ENCODE measurements at places on chromosomes 11 and 22. TPM values are rescaled to one million over a fixed set of nuclear protein-coding genes. Genes with fewer than 3 reads are reported as not detected.

GRCh38 chr11:6458352-6459098 lies 15.2 kb downstream of the TRIM3 start:
- no peak for DNase-seq

- DNase-seq = no peak
Measured at GRCh38 chr11:113465786-113466185, 9.4 kb downstream of the DRD2 start.

DNA sequence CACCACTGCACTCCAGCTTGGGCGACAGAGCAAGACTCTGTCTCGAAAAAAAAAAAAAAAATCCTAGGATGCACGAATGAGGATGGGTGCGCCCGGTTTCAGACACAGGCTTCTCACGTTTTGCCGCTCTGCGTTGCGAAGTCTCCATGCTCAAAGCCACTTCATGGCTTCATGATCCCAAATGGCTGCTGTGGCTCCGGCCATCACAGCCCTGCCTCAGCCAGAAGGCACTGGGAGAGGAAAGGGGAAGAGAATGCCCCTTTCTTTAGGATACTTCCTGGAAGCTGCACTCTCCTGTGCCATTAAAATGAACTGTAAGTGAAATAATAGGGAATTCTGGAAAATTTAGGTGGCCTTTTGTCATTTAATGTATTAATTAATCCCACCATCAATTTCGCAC lies 116.4 kb upstream of the ANO1 start:
- no peak for DNase-seq

DNA sequence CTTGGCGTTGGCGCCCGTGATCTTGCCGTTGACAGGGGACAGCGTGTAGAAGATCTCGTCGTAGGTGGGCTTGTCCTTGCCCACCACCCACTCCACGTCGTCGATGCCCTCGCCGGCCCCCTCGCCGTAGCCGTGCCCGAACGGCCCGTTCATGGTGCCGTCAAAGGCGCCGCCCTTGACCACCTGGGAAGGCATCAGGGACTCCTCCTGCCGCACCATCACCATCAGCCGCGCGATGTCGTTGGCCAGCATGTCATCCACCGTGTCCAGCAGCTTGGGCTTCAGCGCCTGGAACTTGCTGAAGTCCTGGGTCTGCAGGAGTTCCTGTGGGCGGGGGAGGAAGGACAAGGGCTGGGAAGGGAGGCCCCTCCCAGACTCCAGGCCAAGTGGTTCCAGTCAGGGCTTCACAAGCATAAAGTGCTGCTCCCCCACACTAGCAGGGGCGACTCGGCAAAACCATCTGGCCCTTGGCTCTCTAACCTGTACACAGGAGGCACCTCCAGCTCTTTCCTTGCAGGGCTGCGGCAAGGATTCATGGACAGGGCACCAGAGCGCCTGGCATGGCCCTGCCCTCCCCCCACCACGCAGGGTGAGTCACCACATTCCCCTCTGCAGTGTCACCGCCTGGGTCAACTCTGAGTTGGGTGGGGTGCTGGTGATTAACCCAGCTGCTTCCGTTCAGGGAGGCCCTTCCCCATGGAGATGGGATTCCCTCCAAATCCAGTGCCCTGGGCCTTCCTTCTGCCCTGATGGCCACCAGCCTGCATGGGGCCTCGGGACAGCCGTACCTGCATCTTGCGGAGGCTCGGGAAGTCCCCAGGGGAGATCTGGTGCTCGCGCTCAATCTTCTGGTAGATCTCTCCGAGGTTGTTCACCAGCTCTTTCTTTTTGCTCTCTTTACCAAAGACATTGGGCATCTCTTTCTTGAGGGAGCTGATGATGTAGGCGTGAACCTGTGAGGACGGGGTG lies 10.4 kb upstream of the CDC42BPG start:
- DNase-seq = peak; percentile 81

DNA sequence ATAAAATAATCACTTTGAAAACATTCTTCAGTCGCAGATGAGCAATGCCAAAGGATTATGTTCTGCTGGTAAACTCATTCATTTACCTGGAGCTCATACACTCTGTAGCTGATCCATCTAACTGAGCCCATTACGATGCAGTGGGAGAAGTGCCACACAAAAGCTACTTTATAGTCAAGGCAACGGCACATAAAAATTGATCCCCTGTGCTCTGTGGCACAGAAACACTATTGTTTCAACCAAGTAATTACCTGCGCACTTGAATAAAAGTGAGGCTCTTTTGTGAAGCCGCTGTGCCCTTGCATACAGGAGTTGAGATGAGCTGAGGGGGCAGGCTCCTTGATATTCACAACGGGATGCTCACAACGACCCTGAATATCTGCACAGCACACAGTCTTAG lies 7.2 kb downstream of the DKK3 start:
- DNase-seq = no peak

DNA sequence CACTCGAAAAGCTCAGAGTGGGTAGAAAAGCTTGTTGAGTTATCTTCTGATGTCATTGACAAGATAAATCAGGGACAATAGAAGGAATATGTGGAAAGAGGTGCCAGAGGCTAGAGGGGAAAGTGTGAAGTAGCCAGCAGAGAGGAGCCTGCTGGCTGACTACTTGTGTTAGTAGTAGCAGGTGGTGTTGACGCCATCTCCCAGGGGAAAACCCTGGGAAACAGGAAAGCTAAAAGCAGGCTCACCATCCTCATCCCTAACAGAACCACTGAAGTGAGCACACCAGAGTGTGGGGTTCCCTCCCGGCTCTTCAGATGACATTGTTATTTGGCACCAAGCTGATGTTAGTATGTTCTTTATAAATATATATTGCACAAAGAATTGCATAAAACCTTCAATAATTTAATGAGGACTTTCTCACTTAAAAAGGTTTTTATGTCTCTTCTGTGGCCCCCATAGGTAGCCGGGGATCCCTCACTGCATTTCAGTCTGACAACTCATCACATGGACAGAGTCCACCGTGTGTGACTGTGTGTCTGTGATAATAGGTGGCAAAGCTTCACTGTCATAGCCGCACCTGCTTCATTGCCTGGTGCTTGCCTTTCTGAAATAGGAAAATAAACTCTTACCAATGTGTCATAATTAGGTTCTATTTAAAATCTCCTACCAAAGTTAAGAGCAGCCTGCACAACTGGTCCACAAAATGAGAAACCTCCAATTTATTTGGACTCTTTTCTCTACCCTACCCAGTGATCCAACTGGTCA lies 63.2 kb upstream of the TOP3B start:
- DNase-seq = no peak

GRCh38 chr22:43427296-43428004 lies 15.6 kb downstream of the MPPED1 start:
- DNase-seq = no peak

- no peak for DNase-seq
Measured at GRCh38 chr11:43947003-43947500, 4.6 kb downstream of the C11orf96 start.

DNA sequence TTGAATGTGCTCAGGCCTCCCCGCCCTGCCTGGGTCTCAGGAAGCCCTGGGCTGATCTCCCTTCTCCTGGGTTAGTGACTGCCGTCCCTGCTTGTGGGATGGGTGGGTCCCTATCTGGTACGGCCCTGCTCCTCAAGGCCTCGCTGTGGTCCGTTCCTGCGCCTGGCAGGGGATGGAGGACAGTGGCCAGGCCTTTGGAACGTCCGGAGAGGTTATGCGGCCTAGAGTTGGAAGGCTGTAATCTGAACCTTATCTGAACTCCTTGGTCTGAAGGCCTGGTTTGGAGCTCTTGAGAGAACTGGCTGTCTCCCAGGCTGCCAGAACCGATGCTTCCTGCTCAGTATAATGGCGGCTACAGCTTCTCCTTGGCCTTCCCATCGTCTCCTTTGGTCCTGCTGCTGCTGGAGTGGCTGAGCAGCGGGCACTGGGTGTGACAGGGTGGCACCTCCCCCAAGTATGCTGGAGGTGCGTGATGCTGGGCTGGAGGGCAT lies 72.8 kb downstream of the FLI1 start:
- DNase-seq = no peak

DNA sequence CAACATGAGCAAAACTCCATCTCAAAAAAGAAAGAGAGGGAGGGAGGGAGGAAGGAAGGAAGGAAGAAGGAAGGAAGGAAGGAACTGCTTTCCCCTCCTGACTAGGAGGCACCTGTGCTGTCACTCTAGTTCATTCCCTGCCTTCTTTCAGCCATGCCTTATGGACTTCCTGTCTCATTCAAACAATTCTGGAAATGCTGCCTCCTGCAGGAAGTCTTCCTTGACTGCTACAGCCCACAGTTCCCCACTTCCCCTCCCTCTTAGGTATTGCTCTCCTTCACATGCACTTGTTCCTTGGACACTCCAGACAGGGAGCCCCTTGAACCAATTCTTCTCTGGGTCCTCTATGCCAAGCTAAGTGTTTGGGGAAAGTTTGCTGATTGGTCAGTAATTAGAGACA lies 31.6 kb upstream of the WNT11 start:
- DNase-seq = peak; percentile 37

DNA sequence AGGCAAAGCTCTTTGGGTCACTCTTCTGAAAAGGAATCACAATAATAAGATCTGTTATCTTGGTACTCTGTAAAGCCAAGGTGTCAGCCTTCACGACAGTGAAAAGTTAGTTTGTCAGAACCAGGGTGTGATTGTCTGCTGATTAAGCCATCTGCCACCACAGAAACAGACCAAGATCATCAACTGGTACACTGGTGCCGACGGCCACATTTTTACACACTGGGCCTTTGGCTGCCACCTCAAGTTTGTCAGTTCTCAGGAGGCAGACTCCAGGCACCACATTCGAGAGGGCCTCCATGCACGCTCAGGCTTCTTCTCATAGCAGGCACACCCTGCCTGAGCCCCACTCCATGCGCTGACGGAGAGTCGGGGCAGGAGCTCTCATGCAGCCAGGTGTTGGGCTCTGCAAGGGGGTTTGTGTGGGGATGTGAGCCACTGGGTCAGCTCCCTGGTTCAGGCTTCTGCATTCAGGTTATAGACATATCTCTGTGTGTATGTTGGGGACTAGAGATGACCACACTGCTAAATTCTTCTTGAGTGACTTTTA lies 66.2 kb downstream of the KCNJ1 start:
- DNase-seq = no peak

DNA sequence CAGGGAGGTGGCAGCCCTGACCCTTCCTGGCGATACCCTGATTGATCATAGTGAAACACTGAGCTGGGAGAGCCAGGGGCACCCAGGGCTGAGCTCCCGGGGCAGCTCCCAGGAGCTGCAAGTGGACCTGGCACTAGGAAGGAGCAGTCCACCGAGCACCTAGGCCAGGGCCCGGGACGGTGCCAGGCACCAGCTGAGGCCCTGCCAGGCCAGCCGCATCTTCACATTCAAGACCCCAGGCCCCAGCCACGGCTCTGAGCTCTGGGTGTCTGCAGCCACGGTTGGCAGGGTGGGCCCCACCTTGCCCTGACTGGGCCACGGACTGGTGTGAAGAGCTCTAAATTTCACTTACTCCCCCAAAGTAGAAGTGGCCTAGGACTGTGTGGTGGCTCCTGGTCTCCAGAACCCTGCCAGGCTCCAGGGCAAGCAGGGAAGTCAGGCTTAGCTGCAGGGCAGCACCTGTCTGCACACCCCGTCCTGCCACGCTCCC lies 58.3 kb downstream of the RTN4R start:
- no peak for DNase-seq

- DNase-seq = no peak
Measured at GRCh38 chr11:25862159-25862558, 469.8 kb upstream of the ANO3 start.

GRCh38 chr22:36658900-36659299 lies 44.7 kb downstream of the CACNG2 start:
- no peak for DNase-seq

DNA sequence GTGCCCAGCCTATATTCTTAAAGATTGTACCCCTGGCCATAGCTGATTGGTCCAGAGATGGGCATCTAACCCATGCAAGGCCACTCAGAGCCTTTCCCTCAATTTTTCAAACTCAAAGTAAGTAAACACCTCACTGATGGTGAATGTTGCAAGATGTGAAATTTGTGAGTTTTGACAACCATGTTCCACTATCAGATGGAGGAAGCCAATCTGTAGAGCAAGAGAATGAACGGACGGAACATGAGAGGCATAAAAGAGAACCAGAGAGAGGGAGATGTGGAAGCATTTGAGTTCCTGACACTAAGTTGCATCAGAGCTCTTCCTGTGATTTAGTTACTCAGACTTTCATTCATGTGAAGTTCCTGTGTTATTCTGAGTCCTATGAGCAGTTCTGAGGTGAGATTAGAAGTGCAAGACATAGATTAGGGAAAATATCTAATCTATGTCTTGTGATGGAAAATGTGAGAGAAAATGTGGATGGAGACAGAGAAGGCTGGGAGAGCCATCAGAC lies 73.3 kb downstream of the PRSS23 start:
- no peak for DNase-seq

- no peak for DNase-seq
Measured at GRCh38 chr11:26095340-26095739, 236.6 kb upstream of the ANO3 start.

DNA sequence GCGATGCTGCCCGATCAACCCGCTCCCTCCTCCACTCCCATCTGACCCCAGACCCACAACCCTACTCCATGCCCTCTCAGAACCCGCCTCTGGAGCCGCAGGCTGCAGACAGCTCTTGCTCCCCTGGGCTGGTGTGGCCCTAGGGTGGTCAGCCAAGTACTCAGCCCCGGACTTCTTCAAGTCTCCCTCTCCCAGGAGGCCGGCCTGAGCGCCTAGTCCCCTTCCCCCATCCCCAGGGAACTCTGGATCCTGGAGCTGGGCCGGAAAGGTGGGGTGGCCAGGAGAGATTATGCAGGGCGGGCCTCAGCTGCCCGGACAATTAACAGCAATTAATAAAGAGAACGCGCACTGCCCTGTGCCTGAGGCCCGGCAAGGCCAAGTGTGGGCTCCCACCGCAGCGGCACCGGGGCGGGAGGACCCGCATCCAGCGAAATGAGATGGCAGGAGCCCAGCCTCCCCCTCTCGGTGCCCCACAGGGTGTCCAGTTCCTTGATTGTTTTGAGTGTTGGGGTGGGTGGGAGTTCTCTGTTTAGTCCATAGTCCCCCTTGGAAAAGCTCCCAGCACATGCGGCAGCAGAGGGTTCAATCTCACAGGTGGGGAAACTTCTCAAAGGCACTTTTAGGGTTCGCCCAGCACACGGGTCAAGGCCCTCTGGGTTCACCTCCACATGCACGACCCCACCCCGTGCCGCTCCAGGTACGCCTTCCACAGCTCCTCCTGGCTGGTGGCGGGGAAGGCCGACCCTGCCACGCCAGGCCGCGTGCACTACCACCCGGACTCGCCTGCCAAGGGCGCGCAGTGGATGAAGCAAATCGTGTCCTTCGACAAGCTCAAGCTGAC lies 3.1 kb downstream of the TBX1 start:
- DNase-seq = no peak

- no peak for DNase-seq
Measured at GRCh38 chr11:6962673-6963072, 36.4 kb downstream of the ZNF215 start.

Gene WNT11
- total RNA-seq = 13.2 TPM

Gene CTSW
- not detected for total RNA-seq

Gene TRIM51
- total RNA-seq = not detected

Gene LYVE1
- total RNA-seq = 9.1 TPM

Gene SCGB1C1
- not detected for total RNA-seq

Gene SLN
- 13.7 TPM for total RNA-seq

Gene PATE2
- total RNA-seq = not detected

Gene SCGB2A2
- not detected for total RNA-seq

Gene IRAG1
- 5.7 TPM for total RNA-seq

Gene RFPL3
- total RNA-seq = not detected
